ENCODE measurements at places on chromosomes 2 and 18.

DNA sequence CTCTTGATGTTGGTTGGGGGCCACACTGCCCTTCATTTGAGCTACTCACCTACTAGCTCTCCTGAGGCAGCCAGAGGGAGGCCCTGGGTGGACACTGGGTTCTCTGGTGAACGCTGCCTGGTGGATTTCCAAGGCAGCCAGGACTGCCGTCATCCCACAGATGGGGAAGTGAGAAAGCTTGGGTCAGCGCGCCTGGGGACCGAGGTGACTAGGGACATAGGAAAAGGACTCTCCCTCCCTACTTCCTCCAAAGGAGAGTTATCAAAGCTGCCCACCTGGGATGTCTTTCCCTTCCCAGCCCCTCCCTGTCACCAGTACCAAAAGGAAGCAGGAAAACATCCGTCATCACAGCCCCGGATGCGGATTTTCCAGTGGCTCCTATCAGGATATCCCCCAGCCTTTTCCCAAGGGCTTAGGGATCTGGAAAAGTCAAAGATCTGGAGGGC, 3.8 kb upstream of the SEMA4C start:
- DNase-seq: no peak

DNA sequence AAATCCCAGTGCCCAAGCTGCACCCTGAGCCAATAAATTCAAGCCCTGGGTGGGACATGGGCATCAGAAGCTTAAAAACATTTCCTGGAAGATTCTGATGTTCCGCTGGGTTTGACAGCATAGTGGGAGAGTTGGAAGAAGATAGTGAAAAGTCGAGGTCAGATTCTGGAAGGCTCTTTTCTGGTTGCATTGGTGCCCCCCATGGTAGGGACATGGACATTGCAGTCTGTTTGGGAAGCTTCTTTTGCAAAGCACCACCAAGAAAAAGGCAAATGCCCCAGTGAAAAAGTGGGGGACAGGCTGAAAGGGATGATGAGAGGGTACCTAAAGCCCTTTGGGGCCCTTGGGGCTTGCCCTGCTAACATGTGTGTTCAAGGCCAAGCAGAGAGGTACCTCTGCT, 21.0 kb downstream of the MERTK start:
- DNase-seq: no peak

DNA sequence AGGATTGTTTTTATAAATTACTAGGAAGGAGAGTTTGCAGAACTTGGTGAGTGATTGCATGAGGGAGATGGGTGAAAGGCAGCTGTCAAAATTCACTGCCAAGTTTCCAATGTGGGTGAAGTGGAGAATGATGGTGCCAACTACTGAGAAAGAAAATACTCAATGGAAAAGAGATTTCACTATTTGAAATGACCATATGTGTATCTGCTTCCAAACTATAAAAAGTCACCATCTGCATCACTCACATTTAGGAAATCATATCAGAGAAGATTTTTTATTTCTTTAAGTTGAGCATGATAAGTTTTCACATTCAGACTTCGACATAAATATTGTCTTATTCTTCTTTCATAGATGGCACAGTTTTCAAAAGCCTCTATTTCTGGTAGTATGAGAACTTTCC, 570.0 kb upstream of the DSEL start:
- no peak for DNase-seq

GRCh38 chr2:85470850-85471800, 52.6 kb downstream of the SH2D6 start:
- DNase-seq: no peak

DNA sequence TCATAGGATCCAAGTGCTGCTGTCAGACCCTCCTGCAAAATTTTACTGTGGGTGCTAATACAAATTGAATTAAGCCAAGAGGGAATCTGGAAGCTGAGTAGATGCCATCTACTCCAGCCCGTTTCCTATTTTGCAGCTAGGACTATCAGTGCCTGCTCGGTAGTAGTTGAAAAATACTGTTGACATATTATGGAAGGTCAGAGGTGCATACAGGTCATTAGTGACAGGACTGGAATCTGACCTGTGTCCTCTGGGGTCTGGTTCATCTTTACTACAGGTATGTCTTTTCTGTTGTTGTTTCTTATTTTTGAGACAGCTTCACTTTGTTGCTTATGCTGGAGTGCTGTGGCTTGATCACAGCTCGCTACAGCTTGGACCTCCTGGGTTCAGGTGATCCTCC, 58.8 kb downstream of the MAP4K4 start:
- no peak for DNase-seq

GRCh38 chr2:20421988-20422370, 24.9 kb upstream of the RHOB start:
- DNase-seq: peak; percentile 97

DNA sequence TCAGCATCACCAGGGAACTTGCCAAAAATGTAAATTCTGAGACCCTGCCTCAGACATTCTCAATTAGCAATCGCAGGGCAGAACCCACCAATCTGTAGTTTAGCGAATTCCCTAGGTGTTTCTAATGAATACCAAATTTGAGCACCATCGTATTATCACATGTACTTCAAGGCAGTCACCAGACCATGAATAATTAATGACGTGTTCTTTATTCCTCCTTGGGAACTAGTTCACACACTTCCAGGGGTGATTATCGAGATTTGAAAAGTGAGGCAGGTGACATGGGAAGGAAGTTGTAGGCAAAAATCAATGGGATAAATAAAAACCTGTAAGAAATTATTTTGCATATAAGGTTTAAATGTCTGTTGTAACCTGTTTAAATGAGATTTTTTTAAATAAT, 102.5 kb upstream of the CRIM1 start:
- no peak for DNase-seq

- no peak for DNase-seq
Observed at GRCh38 chr2:25891672-25892071, 13.4 kb upstream of the ASXL2 start.

DNA sequence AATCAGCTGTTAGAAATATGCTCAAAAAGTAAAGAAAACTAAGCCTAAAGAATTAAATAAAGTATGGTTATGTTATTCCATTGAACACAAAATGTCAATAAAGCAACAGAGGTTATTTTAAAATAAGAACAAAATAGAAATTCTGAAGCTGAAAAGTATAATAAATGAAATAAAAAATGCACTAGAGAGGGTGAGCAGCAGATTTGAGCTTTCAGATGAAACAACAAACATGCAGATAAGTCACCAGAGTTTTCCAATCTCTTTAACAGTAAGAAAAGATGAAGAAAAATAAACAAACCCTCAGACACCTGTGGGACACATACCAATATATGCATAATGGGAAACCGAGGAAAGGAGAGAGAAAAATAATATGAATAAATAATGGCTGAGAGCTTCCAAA, 70.3 kb upstream of the SLC9A2 start:
- no peak for DNase-seq

DNA sequence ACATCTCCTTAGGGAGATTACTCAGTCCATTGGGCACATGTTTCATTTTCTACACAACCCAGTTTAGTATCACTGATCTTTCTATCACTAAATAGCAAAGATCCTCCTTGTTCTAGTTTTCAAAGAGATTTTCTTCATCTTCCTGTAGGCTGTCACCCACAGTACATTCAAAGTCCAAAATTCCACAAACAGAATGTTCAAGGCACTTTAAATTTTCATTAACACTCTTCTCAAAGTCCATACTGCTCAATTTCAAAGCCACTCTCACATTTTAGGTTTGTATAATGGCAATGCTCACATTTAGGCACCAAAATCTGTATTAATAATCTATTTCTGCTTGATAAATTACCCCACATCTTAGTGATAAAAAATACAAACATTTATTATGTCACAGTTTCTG, 152.8 kb downstream of the FSIP2 start:
- no peak for DNase-seq

GRCh38 chr2:241619597-241620418, 17.1 kb downstream of the THAP4 start:
- DNase-seq: no peak

DNA sequence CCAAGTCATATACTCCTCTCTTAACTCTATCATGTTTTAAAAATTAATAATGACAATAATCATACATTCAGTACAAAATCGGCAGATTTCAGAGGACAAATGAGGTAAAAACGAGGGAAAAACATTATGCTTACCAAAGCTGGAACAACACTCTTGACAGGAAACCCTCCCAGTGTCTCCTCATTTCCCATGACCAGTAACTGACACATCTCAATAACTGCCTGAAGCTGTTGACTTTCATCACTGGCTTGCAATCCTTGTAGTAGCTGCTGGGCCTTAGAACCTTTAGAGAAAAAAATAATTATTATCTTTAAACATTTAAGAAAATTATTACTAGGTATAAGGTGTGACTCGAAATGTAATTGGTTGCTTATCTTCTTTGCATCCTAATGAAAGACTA, 103.6 kb downstream of the TRIP12 start:
- no peak for DNase-seq

DNA sequence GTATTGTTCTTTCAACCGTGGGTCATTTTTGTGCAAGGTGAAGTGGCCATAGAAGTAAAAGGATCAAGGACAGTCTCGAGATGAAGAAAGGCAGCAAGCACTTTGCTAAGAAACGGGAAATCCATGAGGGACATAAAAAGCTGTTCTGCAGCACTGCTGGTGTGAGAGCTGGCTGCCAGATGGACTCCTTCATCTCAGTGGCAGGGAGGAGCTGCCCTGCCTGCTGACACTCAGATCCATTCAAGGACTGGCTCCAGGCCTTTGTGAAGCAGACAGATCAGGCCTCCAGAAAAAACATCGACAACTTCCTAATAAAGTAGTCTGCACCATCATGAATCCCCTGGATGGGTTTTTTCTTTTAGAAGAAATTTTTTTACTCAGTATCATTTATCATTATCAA, 29.5 kb downstream of the RMC1 start:
- no peak for DNase-seq

- DNase-seq: no peak
Observed at GRCh38 chr2:62740221-62740620, 34.7 kb downstream of the EHBP1 start.

DNA sequence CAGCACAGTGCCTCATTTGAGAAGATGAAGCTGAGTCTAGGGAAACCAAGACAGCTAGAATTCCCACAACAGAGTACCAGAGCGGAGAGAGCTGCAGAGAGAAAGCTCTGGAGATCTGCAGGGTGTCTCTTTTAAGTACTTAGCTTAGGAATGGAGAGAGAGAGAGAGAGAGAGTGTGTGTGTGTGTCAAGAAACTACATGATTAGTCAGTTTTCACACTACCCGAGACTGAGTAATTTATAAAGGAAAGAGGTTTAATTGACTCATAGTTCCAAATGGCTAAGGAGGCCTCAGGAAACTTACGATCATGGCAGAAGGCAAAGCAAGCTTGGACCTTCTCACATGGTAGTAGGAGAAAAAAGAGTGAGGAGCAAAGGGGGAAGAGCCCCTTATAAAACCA, 64.0 kb downstream of the HIBCH start:
- DNase-seq: no peak

GRCh38 chr2:121071034-121071504, 213.9 kb downstream of the TFCP2L1 start:
- peak; percentile 72 for DNase-seq

- DNase-seq: no peak
Observed at GRCh38 chr2:236659758-236660150, 90.1 kb downstream of the ACKR3 start.

DNA sequence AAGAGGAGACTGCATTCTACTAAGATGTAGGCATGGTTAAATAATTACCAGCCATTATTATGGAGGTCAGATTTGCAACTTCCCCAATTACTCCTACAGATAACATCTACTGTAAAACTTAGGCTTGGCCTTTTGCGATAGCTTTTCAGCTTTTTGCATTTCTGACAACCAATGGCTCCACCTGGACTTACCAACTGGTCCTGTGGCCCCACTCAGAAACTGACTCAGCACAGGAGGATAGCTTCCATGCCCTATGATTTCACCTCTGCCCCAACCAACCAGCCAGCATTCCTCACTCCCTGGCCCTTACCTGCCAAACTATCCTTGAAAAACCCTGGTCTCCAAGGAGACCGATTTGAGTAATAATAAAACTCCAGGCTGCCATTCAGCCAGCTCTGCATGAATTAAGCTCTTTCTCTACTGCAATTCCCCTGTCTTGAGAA, 28.2 kb downstream of the TUBB6 start:
- DNase-seq: no peak

DNA sequence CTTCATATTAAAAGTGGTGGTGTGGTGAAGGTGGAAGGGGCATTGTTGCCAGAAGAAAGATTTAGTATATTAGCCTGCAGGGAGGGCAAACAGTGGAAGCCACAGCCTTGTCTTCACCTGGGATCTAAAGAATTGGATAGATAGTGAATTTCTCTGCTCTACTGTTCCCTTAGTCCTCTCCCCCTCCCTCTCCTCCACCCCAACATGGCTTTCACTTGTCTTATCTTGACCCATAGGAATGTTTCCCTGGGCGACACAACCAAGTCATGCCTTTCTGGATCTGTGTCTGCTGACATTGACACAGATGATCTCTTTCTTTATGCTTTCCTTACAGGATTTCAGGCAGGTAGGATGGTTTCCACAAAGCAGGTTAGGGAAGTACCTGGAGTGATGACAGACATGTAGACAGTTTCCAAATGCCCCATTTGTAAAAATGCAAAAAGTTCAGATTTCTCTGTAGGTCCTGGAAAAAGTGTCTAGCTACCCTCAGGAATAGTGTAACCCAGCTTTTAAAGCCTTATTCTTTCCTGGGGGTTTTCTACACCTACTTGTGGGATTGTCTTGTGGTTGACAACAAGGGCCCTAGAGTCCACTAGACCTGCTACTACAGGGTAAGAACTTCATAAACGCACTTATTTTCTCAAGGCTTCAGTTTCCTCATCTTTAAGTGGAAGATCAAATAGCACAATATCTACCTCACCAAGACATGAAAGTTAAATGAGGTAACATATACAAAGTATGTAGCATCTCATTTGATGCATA, 184.2 kb upstream of the SP5 start:
- DNase-seq: no peak

DNA sequence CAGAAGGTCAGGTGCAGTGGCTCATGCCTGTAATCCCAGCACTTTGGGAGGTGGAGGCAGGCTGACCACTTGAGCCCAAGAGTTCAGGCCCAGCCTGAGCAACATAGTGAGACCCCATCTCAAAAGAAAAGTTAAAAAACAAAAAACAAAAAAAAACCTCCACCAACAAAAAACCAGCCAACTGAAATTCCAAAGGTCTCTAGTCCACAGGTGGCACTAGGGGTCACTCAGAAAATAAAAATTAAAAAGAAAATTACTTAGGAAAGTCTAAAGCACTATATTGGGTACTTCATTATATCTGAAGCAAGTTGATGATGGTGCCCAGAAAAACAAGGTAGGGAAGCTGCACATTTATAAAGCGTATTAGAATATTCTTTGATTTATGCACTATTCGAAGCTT, 26.9 kb downstream of the ANXA4 start:
- no peak for DNase-seq

- DNase-seq: no peak
Observed at GRCh38 chr18:22542406-22542835, 124.7 kb upstream of the CTAGE1 start.

DNA sequence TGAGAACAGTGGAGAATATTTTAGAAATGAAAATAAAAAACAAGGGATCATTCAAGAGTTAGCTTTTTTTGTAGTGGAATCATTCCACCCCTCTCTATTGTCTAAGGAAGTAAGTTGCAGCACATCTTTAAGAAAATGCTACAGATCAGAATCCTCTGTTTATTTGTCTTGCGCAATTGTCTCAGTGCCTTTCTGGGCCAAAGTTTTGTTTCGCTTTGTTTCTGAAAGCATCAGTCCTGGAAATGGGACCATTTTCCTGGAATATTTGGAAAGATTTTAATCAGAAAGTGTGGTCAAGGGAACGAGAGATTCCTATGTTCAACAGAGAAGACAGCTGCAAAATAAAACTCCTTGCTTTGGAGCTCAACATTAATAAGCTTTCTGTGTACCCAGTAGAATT, 74.0 kb downstream of the NRXN1 start:
- DNase-seq: no peak

Data from breast epithelium (tissue), 4 donors.